ENCODE measurements at places on chromosomes 16 and 17. TPM values are rescaled to one million over a fixed set of nuclear protein-coding genes. Genes with fewer than 3 reads are reported as not detected.

The STX4 gene
- 19.8 TPM for total RNA-seq

The TNFRSF12A gene
- 7.9 TPM for total RNA-seq

DNA sequence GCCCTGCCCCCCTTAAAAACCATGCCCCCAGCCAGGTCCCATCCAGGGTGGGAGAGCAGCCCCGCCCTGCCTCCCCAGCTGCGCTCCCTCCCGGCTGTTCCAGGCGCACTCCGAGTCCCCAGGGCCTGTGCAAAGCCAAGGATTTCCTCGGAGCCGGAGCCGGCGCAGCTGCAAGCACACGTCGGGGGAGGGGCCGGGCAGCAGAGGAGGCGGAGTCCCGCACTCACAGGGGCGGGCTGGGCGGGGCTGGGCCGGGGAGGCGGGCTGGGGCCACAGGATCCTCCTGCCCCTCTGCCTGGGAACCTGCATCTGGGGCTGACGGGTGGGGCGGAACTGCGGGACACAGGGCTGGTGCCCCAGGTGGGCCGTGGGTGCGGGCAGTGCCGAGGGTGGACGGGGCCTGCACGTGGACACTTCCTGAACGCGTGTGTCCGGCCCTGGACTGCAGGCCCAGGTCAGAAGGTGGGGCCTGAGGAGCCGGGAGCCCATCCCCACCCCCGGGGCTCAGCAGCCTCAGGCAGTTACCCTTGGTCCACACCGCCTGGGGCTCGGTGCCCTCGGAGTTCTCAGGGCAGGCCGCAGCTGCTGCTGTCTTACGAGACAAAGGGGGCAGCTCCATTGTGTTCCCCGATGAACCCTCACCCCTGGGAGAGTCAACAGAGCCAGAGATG is 24.0 kb upstream of the SSTR5 start:
- peaks cover 12% of the 10 kb centered on the region for H3K27me3 ChIP-seq
- no peak overlapping the region for H3K4me3 ChIP-seq

The HOXB9 gene
- not detected for total RNA-seq

The KRT27 gene
- not detected for total RNA-seq

- H3K4me3 ChIP-seq = no peak overlapping the region
- no peak for DNase-seq
- H3K36me3 ChIP-seq = peaks cover 2% of the 10 kb centered on the region
- H3K27ac ChIP-seq = no peak overlapping the region
- H3K27me3 ChIP-seq = no peaks in the 10 kb centered on the region
Observed at GRCh38 chr17:57282296-57282695, 26.0 kb downstream of the MSI2 start.

- no peaks in the 10 kb centered on the region for H3K4me1 ChIP-seq
- no peaks in the 10 kb centered on the region for H3K27me3 ChIP-seq
- H3K4me3 ChIP-seq = no peak overlapping the region
- H3K27ac ChIP-seq = no peak overlapping the region
Observed at GRCh38 chr17:6186998-6187397, 116.8 kb downstream of the WSCD1 start.

The C17orf78 gene
- not detected for total RNA-seq

DNA sequence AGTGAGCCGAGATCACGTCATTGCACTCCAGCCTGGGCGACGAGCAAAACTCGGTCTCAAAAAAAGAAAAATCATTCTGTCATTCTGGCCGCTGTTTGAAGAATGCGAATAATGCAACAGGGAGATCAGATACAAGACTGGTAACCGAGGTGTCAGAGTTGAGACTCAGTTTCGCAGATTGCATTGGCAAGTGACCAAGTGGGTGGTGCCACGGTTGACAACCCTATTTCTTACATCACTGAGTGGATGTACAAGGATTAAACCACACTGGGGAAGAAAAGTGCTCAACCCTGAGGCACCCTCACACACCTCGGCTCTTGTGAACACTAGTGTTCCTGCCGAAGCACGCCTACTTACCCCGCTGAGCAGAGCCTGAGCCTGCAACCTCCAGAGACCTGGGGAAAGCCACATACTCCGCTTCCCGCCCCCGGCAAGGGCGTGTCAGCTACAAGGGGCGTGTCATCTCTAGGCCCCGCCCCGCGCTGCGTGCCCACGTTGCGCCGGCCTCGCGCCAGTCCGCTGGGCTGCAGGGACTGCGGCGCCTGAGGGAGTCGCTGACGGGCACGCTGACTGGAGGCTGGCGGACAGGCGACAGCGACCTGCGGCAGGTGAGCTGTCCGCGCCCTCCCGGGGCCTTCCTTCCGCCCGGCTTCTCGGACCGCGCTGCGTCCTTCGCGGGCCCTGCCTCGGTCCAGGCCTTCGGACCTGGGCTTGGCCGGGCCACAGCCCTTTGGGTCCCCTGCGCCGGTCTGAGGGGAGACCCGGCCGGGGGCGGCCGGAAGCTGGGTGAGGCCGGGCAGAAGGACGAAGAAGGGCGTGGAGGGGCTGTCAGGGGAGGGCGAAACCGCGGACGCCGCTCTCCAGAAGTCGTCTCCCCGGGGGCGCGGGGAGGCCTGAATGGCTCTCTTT is at the start of gene HMOX2:
Gene HMOX2 (plus strand): TSS at position 519 of the 909 bp plus-strand sequence. CDS start 29,127 bp downstream, outside the sequence.
- no peaks in the 10 kb centered on the region for H3K27me3 ChIP-seq
- H3K36me3 ChIP-seq = no peaks in the 10 kb centered on the region
- H3K4me1 ChIP-seq = peaks cover 8% of the 10 kb centered on the region

The KRTAP4-4 gene
- not detected for total RNA-seq

DNA sequence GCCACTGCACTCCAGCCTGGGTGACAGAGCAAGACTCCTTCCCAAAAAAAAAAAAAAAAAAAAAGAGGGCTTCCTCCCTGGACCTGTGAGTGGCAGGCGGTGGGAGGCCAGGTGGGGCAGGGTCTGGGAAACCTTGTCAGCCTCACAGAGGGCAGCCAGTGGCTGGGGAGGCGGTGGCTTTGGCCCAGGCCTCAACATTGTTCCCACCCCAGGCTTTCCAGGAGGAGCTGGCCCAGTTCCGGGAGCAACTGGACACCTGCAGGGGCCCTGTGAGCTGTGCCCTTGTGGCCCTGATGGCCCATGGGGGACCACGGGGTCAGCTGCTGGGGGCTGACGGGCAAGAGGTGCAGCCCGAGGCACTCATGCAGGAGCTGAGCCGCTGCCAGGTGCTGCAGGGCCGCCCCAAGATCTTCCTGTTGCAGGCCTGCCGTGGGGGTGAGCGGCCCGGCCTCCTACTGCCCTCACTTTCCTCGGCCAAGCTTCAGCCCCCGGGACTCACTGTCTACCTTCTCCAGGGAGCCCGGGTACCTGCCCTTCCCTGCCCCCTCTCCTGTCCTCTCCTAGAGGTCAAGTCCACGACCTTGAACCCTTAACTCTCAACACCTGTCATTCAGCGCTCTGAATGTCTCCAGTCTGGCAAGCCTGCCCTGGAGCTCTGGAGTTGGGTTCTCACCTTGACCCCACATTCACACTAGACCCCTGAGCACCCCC is 12.4 kb downstream of the ZNF213 start:
- H3K27ac ChIP-seq = no peak overlapping the region
- H3K4me1 ChIP-seq = peaks cover 28% of the 10 kb centered on the region
- peaks cover 3% of the 10 kb centered on the region for H3K36me3 ChIP-seq
- DNase-seq = no peak
- no peak overlapping the region for H3K4me3 ChIP-seq

GRCh38 chr17:58532555-58532951 is 18.1 kb upstream of the MTMR4 start:
- H3K4me1 ChIP-seq = peaks cover 20% of the 10 kb centered on the region
- no peaks in the 10 kb centered on the region for H3K27me3 ChIP-seq
- DNase-seq = no peak
- no peak overlapping the region for H3K4me3 ChIP-seq
- H3K27ac ChIP-seq = no peak overlapping the region
- H3K36me3 ChIP-seq = no peaks in the 10 kb centered on the region

- H3K27me3 ChIP-seq = no peaks in the 10 kb centered on the region
- no peaks in the 10 kb centered on the region for H3K4me1 ChIP-seq
- no peak for DNase-seq
- H3K36me3 ChIP-seq = no peaks in the 10 kb centered on the region
- no peak overlapping the region for H3K4me3 ChIP-seq
Observed at GRCh38 chr17:75864448-75864871, 9.3 kb upstream of the WBP2 start.

The TNFRSF13B gene
- total RNA-seq = 0.17 TPM

The ZFP3 gene
- 1.6 TPM for total RNA-seq

- H3K27me3 ChIP-seq = no peaks in the 10 kb centered on the region
- no peak overlapping the region for H3K4me3 ChIP-seq
- peaks cover 6% of the 10 kb centered on the region for H3K36me3 ChIP-seq
- H3K4me1 ChIP-seq = no peaks in the 10 kb centered on the region
- H3K27ac ChIP-seq = no peak overlapping the region
- no peak for DNase-seq
Observed at GRCh38 chr16:56281249-56281805, 90.0 kb downstream of the GNAO1 start.

The PIRT gene
- not detected for total RNA-seq

The KRT15 gene
- not detected for total RNA-seq

- H3K4me3 ChIP-seq = peak within 1 kb of the TSS; percentile 13
- no peak within 1 kb of the TSS for H3K27ac ChIP-seq
- peak; percentile 56 for DNase-seq
- H3K27me3 ChIP-seq = peaks cover 11% of the 10 kb centered on the region
- H3K4me1 ChIP-seq = peaks cover 3% of the 10 kb centered on the region
Observed at GRCh38 chr17:47850692-47851573, at the start of gene SP6. TSS of gene SP6 (minus strand) at chr17:47851163. CDS start at chr17:47848429, 2,734 bp downstream.

GRCh38 chr16:60404401-60404800 is 1631.8 kb downstream of the CDH8 start:
- no peak overlapping the region for H3K4me3 ChIP-seq
- no peak overlapping the region for H3K27ac ChIP-seq
- no peaks in the 10 kb centered on the region for H3K36me3 ChIP-seq
- H3K27me3 ChIP-seq = no peaks in the 10 kb centered on the region

The SEZ6 gene
- not detected for total RNA-seq

DNA sequence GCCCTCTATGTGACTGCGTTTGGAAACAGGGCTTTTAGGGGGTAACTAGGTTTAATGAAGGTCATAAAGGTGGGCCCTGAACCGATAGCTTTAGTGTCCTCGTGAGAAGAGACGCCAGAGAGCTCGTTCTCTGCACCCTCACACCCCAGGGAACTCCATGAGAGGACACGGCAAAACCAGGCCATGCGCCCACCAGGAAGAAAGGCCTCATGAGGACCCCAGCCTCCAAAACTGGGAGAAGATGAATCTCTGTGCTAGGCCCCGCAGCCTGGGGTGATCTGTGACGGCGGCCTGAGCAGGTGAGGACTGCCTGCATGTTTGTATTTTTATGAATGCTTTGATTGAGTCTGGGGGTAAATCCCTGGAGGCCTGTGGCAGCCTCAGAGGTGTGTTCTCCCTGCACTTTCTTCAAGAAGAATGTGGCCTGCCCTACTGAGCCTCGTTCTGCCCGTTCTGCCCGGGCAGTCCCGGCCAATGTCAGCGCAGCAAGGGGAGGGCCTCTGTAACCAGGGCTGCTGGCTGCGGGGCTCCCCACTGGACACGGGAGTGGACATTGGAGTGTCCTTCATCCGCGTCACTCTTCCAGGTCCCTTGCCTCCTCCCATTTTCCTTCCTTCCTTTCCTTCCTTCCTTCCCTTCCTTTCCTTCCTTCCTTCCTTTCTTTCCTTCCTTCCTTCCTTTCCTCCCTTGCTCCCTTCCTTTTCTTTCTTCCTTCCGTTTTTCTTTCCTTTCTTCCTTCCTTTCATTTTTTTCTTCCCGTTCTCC is 6.8 kb upstream of the RNF213 start:
- no peaks in the 10 kb centered on the region for H3K27me3 ChIP-seq
- no peaks in the 10 kb centered on the region for H3K4me1 ChIP-seq
- DNase-seq = no peak
- no peak overlapping the region for H3K27ac ChIP-seq
- H3K4me3 ChIP-seq = no peak overlapping the region

- DNase-seq = no peak
- no peaks in the 10 kb centered on the region for H3K27me3 ChIP-seq
- no peaks in the 10 kb centered on the region for H3K4me1 ChIP-seq
- no peaks in the 10 kb centered on the region for H3K36me3 ChIP-seq
- H3K4me3 ChIP-seq = no peak overlapping the region
- H3K27ac ChIP-seq = no peak overlapping the region
Observed at GRCh38 chr16:66109677-66110076, 256.8 kb upstream of the CDH5 start.

The PRPSAP2 gene
- 31.4 TPM for total RNA-seq

The ACSM3 gene
- total RNA-seq = 71.8 TPM

- no peak for DNase-seq
- H3K4me3 ChIP-seq = no peak overlapping the region
- H3K27ac ChIP-seq = no peak overlapping the region
- no peaks in the 10 kb centered on the region for H3K36me3 ChIP-seq
- H3K27me3 ChIP-seq = no peaks in the 10 kb centered on the region
- H3K4me1 ChIP-seq = no peaks in the 10 kb centered on the region
Observed at GRCh38 chr16:26787924-26788323, 278.8 kb upstream of the C16orf82 start.

- no peak overlapping the region for H3K27ac ChIP-seq
- peaks cover 12% of the 10 kb centered on the region for H3K4me1 ChIP-seq
- DNase-seq = no peak
- no peaks in the 10 kb centered on the region for H3K27me3 ChIP-seq
Observed at GRCh38 chr16:28131743-28132393, 68.4 kb upstream of the GSG1L start.

GRCh38 chr17:77096570-77097214 is 44.1 kb upstream of the SEC14L1 start:
- no peak overlapping the region for H3K27ac ChIP-seq
- DNase-seq = no peak
- H3K36me3 ChIP-seq = peaks cover 31% of the 10 kb centered on the region
- no peak overlapping the region for H3K4me3 ChIP-seq

GRCh38 chr17:46911311-46911710 is 11.6 kb upstream of the GOSR2 start:
- H3K27ac ChIP-seq = no peak overlapping the region
- no peak overlapping the region for H3K4me3 ChIP-seq
- no peak for DNase-seq

The KIF19 gene
- 0.70 TPM for total RNA-seq

GRCh38 chr16:49623501-49624266 is 232.2 kb downstream of the ZNF423 start:
- H3K27ac ChIP-seq = no peak overlapping the region
- no peak overlapping the region for H3K4me3 ChIP-seq
- H3K27me3 ChIP-seq = no peaks in the 10 kb centered on the region
- H3K36me3 ChIP-seq = no peaks in the 10 kb centered on the region
- H3K4me1 ChIP-seq = no peaks in the 10 kb centered on the region

- H3K27ac ChIP-seq = no peak overlapping the region
- H3K4me3 ChIP-seq = no peak overlapping the region
- no peaks in the 10 kb centered on the region for H3K27me3 ChIP-seq
- H3K4me1 ChIP-seq = no peaks in the 10 kb centered on the region
- DNase-seq = no peak
- no peaks in the 10 kb centered on the region for H3K36me3 ChIP-seq
Observed at GRCh38 chr17:72697602-72698146, 394.8 kb downstream of the SLC39A11 start.
